ENCODE measurements at places on chromosomes 5 and 9.

DNA sequence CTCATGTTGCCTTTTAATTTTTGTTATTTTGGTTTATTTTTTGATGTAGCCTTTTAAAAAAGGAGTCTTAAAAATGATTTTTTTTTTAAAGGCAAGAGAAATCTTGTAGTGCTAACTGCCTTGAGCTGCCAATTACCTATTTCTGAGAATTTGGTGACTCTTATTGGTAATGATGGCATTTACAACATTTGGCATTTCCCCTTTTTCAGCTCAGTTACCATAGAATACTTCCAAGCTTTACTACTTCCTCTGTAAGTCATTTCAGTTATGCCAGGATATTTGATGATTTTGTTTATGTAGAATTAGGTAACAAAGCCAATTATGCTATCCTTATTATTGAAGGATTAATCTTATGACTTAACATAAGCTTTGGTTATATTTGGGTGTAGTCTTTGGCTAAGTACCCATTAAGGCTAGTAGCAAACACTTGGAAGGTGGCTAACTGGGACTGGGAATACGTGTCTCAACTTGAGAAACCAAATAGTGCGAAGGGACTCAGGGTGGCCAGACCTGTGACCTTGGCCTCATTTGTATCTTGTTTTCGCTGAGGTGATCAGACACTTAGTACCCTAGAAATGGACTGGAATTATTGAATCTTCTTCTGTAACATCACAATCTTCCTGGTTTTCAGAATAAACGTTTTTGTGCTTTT lies 27.7 kb downstream of the CDC37L1 start:
- no peak for DNase-seq

DNA sequence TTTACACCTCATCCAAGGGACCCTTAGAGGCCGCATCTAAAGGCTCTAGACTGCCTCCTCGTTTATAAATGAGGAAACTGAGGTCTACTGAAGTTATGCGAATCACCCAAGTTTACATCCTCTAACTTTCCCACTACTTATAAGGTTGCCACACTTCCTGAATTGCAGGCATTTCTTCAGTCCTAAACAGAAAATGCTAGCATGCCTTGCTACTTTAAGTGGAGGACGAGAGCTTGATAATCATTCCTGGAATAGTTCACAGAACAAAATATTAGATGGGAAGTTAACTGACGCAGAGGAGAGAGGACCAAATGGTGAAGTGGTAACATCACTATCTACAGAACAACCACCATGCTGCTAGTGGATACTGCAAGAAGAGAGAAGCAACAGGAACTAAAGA lies 85.8 kb downstream of the GNAQ start:
- no peak for DNase-seq

DNA sequence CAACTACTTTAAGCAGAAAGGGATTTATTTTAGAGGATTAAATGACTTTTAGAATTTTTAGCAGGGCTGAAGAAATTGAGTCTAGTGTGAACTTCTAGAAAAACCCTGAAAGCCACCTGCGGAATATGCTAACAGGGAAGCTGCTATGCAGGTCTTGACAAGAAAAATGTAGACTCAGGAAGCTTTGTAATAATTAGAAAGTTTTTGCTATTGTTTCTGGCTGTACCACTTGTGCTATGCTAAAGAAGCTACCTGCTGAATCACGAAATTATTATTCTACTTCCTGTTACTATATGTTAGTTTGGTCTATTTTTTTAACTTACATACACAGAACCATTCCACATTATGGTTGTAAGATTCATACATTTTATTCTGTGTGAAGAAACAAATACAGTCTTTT lies 74.0 kb upstream of the CHSY3 start:
- no peak for DNase-seq

DNA sequence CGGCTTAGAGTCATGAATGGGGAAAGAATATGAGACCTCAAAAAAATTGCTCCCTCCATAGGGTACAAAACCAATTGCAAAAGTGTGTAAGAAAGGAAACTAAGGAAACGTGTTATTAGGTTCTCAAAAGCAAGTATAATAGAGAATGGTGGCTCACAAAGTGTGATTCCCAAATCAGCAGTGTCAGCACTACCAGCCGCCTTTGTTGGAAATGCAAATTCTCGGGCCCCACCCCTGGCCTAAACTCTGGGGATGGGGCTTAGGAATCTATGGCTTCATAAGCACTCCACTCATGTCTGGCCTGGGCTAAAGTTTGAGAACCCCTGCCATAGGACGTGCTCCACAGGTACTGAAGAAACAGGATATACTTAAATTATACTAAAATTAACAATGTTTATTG lies 1.6 kb upstream of the CCDC69 start:
- no peak for DNase-seq

DNA sequence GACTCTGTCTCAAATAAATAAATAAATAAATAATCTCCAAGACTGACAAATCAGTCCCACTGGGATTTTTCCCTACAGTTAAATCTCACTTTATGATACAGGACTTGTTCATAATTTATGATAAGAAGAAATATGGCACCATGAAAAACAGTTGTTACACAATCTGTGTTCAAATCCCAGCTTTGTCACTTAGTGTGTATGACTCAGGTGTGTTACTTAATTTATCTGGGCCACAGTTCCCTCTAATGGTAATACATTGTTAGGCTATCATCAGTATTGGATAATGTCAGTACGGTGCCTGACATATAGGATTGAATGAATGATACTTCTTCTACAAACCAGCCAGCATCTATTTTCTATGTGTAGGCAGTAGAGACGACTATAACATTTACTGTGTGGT lies 23.1 kb downstream of the SLC36A3 start:
- no peak for DNase-seq

GRCh38 chr9:25366906-25367305 lies 311.3 kb downstream of the TUSC1 start:
- DNase-seq, result no peak

GRCh38 chr9:101487443-101487840 lies 46.2 kb upstream of the RNF20 start:
- no peak for DNase-seq

- DNase-seq, result no peak
Measured at GRCh38 chr5:172645271-172646055, 4.4 kb downstream of the NEURL1B start.

DNA sequence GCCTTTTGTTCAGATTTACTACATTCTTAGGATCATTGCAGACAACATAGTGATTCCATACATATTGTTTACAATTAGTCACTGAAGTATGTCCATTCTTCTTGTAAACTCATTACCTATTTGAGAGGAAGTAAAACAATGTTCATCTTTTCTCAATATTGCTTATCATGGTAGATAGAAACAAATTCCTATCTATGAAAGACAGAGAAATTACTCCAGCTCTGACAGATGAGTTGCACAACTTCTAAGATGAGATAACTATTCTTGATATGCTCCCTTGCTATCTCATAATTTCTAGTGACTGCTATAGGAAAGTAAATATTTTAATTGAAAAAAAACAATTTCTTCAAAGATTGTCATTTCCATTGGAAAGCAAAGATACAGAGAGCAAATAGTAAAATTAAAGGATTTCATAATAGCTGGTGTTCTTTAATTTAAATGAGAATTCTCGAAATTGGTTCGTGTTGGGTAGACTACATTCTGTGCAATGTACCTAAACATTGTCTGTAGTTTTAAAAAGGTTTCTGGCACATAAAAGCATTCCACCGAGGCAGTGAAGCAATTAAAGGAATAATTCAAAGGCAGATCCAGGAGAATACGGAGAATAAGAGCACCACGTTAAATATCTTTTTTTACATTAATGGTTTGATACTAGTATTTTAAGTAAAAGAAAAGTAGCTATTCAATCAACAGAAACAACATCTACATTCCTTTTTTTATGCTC lies 1029.1 kb upstream of the ACO1 start:
- DNase-seq, result no peak

- no peak for DNase-seq
Measured at GRCh38 chr9:109107402-109108240, 12.1 kb downstream of the TMEM245 start.

GRCh38 chr9:129225815-129226214 lies 47.8 kb upstream of the IER5L start:
- DNase-seq, result no peak

GRCh38 chr5:64166201-64166959 lies 737 bp downstream of the RNF180 start:
- DNase-seq, result no peak

DNA sequence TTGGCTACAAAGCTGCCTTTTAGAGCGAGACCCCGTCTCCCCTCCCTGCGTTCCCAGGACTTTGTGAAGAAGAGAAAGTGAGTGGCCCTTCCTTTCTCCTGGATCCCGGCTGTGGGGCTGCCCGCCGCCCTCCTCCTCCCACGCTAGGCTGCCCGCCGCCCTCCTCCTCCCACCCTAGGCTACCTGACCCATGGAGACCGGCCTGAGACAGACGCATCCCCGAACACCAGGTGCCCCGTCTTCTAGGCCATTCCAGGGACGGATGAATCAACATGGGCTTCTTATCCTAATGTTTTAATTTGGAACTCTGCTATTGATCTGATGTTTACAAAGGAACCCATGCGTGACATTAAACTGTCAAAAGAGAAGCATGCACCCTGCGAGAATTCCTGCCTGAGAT lies 117.3 kb upstream of the LPCAT1 start:
- DNase-seq, result no peak

GRCh38 chr9:110753731-110754231 lies 85.2 kb downstream of the MUSK start:
- no peak for DNase-seq

GRCh38 chr5:143101725-143102386 lies 301.6 kb downstream of the NR3C1 start:
- DNase-seq, result no peak

GRCh38 chr9:34479431-34479866 lies 20.8 kb downstream of the DNAI1 start:
- DNase-seq, result no peak

GRCh38 chr9:14103115-14103514 lies 210.8 kb downstream of the NFIB start:
- DNase-seq, result no peak

DNA sequence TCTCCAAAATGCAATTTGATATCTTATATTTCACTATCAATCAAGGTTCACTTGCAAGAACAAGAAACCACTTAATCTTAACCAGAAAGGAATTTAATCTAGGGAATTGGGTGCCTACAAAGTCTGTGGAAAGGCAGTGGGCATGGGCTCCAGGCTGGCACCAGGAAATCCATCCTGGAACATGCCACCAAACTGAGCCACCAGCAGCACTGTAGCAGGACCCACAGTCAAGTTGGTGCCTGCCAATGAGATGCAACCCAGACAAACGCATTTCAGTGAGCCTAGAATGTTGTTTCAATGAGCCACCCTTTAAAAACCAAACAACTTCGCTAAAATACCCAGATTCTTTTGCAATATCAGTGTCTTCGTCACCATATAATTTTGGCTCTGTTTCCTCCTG lies 71.1 kb downstream of the PRKACG start:
- no peak for DNase-seq

GRCh38 chr9:8419596-8420275 lies 620.2 kb upstream of the DMAC1 start:
- DNase-seq, result no peak

DNA sequence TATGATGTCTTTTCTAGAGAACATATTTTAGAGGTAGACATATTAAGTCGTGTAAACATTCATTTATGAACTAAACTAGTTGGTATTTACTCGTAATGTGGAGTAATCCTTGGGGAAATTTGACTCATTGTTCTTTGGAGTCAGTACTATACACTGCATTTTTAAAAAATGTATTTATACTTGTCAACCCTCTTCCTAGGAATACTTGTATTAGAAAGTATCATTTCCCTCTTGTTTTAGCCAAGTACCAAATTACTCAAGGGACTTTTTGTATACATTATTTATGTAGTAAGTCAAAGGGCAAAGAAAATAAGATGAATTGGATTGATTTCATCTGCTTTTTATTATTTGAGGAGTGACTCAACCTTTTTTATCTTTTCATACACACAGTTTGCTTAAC lies 248.1 kb upstream of the IZUMO3 start:
- no peak for DNase-seq

DNA sequence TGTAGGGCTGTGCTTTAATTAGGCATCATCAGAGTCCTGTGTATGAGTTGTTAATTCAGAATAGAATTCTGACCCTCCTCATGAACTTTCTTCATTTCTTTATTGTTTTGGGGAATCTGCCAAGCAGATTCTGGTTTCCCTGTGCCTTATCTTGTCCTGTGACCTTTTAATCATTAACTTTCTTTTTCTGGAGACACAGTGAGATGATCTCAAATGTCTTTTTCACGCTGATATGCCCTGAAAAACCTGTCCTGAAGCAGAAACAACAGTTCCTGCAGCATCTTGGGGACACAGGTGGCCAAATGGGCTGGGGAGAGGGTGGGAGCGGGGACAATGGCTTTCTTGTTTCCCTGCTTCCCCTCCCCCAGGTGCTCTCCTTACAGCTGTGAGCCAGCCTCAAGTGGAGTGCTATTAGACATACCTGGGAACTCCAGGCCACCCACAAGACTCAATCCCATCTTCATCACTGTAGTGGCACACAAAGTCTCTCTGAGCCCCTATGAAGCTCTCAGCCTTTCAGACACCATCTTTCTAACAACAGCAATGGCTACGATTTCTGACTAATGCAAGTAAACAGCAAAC lies 213.8 kb downstream of the ATP10B start:
- no peak for DNase-seq

DNA sequence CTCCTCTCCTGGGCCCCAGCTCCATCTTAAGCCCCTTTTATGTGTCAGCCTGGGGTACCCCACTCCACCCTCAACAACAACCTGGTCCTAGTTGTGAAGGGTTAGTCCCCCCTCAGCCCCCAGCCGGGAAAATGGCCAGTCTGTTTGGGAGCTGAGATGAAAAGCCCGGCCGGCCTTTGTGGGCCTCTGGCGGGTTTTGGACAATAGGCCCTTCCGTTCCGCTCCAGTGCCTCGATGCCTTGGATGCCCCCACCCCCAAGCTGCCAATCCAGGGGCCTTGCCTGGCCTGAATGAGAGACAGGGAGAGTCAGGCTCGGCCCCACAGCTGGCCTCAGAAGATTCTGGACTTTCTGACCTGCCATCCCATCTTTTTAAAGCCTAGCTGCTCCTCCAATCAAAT lies 9.2 kb downstream of the CNTFR start:
- no peak for DNase-seq

DNA sequence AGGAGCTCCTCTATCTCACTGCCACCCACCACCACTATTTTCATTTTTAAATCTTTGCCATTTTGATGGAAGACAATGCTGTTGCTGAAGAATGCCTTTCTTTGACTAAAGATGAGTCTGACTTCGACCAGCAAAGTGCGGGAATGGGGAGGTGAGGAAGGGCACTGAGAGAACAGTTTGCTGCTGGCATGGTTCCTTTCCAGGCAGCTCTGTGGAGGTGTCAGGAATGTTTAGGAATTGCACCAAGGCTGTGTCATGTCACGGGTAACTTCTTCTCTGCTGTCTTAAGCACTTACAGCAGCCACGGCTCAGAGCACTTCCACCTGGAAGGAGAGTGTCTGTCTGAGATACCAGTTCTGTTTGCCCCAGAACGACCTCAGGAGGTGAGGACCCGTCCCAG lies 41.4 kb upstream of the SHB start:
- no peak for DNase-seq

- DNase-seq, result no peak
Measured at GRCh38 chr9:125701351-125701750, 5.7 kb downstream of the MAPKAP1 start.

- DNase-seq, result no peak
Measured at GRCh38 chr9:111232997-111233790, 96.8 kb downstream of the OR2K2 start.

GRCh38 chr9:70439991-70440706 lies 25.7 kb upstream of the KLF9 start:
- no peak for DNase-seq

- DNase-seq, result no peak
Measured at GRCh38 chr9:111959468-111960359, 63.1 kb downstream of the UGCG start.

GRCh38 chr5:41425736-41426135 lies 84.7 kb downstream of the PLCXD3 start:
- DNase-seq, result no peak

GRCh38 chr9:124284237-124284831 lies 26.6 kb downstream of the NEK6 start:
- no peak for DNase-seq

Measured in NCI-H1694 (cell line).